Left renal cortex interstitium (tissue), 4 donors: ENCODE measurements at places on chromosomes 5 and 9. TPM values are rescaled to one million over a fixed set of nuclear protein-coding genes. Genes with fewer than 3 reads are reported as not detected.

GRCh38 chr5:143682929-143683386 lies 129.0 kb upstream of the HMHB1 start:
- DNase-seq: no peak

DNA sequence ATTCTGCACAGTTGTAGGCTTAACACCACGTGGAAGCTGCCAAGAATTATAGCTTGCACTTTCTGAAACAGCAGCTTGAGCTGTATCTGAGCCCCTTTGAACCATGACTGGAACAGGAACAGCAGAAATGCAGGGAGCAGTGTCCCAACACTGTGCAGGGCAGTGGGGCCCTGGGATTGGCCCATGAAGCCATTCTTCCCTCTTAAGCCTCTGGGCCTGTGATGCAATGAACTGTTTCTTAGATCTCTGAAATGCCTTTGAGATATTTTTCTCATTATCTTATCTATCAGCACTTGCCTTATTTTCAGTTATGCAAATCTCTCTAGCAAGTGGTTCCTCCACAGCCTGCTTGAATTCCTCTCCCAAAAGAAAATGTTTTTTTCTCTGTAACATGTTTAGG lies 87.0 kb upstream of the MTAP start:
- DNase-seq: no peak

DNA sequence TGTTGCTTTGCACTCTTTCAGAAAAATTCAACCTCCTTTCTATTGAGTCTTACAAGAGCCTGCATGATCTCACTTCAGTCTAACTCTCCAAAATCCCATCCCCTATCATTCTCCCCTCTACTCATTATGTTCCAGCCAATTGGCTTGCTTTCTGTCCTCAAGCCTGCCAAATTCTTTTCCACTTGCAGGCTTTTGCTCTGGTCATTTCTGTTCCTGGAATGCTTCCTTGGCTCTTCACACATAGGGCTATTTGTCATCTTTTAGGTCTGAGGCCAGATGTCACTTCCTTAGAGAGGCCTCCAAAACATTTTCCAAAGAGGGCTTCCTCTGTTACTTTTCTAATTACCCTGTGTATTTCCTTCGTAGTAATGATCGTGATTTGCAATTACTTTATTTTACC lies 11.8 kb upstream of the CHD1 start:
- DNase-seq: no peak

- DNase-seq: no peak
Observed at GRCh38 chr5:6540111-6540827, 91.6 kb downstream of the UBE2QL1 start.

DNA sequence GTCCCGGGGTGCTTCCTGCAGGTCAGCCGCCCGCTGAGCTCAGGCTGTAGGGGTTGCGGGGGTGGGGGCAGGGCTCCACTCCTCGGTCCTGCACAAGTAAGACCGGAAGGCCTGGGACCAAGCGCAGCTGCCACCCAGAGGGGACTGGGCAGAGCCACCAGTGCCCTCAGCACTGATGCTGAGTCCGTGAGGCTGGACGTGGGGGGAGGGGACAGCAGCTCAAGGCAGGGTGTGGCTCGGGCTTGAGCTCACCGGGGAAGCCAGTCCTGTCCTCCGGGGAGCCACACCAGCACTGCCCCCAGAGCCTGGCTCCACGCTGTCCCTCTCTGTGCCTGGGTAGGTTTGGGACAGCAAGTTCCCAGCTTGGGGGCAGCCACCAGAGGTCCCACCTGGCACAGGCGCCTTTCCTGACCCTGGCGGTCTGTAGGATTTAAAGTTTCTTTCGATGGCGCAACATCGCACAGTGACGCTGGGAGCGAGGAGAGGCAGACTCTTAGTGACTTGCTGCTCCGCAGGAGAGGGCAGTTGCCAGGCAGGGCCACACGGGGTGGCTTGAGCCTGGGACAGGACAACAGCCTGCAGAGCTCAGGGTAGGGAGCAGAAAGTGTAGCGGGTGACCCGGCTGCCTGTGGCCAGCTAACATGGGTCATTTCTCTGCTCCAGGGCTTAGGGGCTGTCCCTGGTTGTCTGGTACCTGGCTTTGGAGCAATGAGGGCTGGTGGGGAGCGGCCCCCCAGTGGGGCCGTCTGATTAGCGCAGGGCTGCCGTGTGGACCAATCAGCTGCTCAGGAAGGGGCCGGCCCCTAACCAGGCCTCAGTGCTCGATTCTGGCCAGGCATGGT lies 5.7 kb downstream of the LCN1 start:
- DNase-seq: no peak

The SPATA31A1 gene
- not detected for polyA plus RNA-seq

The ZNF483 gene
- polyA plus RNA-seq: 5.1 TPM
